Stimulated activated CD8-positive, alpha-beta memory T cell treated with anti-CD3 and anti-CD28 coated beads, Interleukin-7, amount 100 ng/mL, for 48 hours (primary cell): ENCODE measurements at places on chromosomes 12 and 14.

GRCh38 chr12:96164951-96165811 lies 29.0 kb upstream of the ELK3 start:
- DNase-seq: no peak

- DNase-seq: no peak
Observed at GRCh38 chr14:25988536-25988935, 609.3 kb downstream of the NOVA1 start.

GRCh38 chr12:89959179-89959578 lies 250.5 kb upstream of the ATP2B1 start:
- DNase-seq: no peak

DNA sequence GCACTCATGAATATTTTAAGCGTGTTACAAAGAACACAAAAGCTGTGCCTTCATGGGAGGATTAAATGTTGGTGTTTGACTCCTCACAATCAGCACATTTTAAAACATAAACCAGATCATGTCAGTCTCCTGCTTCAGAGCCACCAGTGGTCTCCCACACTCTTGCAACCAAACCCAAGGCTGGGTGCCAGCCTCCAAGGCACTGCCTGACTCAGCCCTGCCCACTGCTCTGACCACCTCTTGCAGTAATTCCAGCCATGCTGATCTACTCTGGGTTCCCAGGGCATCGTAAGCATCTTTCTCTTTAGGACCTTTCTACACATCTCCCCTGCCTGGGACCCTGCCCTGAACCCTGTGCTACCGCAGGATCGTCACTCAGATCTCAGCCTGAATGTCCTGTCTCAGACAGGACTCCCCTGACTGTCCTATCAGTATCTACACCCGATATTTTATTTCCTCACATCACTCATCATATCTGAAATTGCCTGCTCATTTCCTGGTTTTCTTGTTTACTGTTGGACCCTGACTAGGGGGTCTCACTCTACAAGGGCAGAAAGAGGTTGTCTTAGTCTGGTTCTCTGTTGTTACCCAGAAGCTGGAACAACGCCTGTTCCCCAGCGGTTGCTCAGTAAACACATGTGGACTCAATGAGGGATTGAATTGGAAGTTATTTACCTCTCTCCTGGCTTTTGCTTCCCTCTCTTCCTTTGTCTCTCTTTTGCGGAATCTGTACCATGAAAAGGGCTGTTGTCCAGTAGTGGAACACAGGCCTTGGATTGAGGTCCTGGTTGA lies 449.8 kb downstream of the RAD51B start:
- no peak for DNase-seq

DNA sequence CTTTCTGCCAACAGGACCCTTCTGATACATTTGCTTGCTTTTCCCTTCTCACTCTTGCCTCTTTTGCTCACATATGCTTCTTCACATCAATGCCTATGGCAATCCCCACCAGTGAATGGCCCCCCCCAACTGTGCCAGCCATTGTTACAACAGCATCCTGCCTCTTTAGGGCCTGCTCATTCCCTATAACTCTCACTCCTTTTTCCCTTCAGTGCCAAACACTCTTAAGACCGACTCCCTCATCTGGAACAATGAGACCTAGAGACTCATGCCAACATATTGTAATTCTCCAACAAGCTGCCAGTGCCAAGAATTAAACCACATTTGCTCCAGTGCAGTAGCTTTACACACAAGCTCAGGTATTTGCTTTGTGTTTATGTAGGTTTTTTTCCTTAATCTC lies 189.0 kb downstream of the SOX5 start:
- no peak for DNase-seq

GRCh38 chr14:64784006-64784405 lies 79.8 kb downstream of the PLEKHG3 start:
- no peak for DNase-seq

DNA sequence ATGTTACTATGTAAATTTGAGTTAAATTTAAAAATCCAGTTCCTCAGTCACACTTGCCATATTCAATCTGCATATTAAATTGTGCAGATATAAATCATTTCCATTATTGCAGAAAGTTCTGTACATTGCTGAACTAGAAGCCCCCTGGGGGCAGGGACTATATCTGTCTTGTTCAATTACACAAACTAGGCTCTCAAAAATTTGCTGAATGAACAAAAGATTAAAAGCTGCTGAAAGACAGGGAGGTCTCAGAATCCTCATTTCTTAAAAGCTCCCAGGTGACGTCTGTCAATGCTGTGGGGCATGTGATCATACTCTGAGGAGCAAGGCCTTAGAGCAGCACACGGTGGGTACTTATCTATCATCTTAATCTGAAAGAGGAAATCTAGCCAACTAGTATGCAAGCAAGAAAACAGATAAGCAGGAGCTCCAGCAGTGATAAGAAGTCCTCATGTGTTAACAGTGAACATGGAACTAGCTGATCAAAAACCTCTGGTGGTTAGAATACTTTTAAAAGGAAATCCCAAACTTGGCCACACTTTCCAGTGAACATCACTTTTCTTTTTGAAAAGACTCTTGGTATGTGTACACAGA lies 60.5 kb downstream of the APPL2 start:
- DNase-seq: no peak

- DNase-seq: peak; percentile 6
Observed at GRCh38 chr14:55731881-55732498, 152.0 kb downstream of the KTN1 start.

DNA sequence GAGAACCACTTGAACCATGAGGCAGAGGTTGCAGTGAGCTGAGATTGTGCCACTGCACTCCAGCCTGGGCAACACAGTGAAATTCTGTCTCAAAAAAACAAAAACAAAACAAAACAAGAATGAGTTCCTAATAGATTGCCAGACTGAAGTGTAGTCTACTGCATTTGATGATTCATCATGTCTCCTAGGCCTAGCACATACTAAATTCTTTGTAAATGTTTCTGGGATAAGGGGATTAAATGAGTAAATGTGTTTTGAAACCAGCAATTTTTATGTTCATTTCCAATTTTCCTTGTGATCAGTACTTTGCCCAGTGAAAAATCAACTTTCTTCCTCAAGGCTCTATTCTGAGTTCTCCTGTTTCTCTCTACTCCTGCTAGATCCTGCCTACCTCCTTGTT lies 2.9 kb upstream of the DYRK2 start:
- DNase-seq: no peak

GRCh38 chr12:54991991-54992375 lies 7.4 kb upstream of the TESPA1 start:
- DNase-seq: no peak
